ENCODE measurements at places on chromosomes 5 and 9.
A peak's percentile ranks its signal among the peaks of the same experiment; 100 is the strongest.

DNA sequence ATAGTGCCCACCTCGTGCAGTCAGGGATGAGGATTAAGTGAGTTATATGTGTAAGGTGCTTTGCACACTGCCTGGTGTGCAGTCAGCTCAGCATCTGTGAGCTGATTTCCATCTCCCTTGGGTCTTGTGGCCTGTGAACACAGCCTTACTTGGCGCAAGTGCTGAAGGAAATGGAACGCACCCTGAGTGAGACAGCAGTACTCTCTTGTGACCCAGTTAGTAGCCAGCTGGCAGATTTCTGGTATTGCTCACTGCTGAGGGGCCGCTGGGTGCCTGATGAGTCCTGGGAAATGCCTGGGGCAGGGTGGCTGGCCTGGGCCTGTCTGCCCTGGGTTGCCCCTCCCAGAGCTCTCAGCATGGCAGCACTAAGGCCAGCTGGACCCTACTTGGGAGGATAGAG is 90.9 kb upstream of the BOD1 start:
- no peak for DNase-seq

DNA sequence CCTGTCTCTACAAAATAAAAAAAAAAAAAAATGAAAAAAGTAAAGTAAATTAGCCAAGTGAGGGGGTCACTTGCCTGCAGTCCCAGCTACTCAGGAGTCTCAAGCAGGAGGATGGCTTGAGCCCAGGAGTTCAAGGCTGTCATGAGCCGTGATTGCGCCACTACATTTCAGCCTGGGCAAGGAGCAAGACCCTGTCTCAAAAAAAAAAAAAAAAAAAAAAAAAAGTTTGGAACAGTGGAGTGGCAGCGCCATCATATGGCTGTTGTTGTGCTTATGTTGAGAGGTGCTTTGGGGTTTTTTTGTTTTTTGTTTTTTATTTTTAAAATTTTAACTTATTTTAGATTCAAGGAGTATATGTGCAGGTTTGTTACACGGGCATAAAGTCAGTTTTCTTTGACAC is 3.6 kb downstream of the BRIX1 start:
- DNase-seq, result no peak

DNA sequence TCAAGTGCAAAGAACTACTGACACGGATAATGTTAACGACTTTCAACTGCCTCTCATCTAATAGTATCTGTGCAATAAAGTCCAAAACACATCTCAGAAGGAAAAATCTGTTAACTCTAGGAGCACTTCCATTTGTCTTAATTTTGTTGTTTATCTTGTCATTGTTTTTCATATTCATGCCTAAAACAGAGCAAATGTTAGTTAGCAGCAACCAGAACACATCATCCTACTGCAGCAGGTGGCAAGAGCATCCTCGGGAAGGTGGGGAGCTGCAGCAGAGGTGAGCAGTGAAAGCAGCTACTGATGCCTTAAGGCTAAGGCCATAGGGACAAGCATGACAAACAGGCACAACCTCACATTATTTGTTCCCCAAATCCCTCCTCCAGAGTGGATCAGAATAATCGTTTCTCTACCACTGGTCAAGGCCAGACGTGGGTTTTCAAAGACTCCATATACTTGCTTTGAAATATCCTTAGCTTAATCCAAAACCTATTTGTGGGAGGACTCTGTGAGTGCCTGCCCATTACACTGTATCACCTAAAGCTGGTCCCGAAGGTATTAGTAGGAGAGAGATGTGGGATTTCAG is 1.0 kb downstream of the HMGCS1 start:
- DNase-seq, result no peak

- peak; percentile 76 for DNase-seq
These were observed 203.0 kb upstream of the TUT7 start for GRCh38 chr9:86557063-86557766.

DNA sequence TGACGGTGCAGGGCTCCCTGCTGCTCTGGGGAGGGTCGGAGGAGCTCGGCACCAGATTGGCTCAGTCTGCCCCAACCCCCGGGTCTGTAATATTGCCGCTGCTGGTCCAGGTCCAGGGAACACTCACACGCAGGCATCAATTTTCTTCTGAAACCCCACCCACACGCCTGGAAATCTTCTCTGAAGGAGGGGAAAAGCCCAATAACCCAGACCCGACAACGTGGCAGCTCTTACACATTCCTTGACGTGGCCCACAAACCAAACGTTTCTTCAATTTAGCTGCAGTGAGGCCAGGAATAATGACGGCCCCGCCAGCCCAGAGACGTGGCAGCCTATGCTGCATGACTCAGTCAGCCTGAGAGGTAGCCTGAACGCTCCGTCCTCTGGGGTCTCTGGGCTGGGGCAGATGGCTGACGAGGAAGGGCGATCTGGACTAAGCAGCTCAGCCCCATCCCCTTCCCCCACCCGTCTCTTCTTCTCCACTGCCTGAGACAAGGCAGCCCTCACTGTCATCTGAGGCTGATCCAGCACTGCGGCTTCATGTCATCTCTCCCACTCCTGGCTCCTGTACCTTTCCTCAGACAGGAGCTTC is 9.9 kb upstream of the SPARC start:
- peak; percentile 73 for DNase-seq

DNA sequence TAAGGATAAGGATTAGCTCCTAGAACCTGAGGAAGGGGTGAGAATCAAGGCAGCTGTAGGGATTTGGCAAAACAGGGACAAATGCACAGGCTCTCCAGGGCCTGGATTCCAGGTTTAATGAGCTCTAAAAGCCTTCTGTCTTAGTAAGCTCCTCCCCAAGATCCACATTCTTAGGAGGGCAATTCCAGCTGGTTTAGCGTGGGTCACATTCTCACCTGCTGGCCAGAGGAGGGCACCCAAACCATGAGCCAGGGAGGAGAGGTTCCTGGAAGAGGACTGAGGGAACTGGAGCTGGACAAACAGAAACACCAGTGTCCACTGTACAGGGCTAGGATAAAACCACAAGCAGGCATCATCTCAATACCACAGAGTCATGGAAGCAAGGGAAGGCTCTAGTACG is 480.0 kb downstream of the CCDC171 start:
- DNase-seq, result peak; percentile 63

DNA sequence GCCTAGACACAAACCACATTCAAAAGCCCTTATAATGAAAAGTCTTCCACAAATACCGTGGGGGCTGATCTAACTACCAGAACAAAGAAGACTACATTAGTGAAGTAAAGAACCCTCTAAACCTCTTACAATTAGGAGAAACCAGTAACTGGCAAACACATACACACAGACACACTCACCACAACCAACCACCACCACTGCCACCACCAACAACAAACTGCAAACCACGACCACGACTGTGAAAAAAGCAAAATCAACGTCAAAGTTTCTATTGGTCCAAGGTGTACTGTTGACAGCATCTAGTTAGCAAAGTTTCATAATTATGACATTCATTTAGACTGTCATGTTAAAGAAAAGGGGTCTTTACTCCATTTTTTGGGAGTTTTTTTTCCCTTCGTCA is 2.7 kb downstream of the CDO1 start:
- no peak for DNase-seq

DNA sequence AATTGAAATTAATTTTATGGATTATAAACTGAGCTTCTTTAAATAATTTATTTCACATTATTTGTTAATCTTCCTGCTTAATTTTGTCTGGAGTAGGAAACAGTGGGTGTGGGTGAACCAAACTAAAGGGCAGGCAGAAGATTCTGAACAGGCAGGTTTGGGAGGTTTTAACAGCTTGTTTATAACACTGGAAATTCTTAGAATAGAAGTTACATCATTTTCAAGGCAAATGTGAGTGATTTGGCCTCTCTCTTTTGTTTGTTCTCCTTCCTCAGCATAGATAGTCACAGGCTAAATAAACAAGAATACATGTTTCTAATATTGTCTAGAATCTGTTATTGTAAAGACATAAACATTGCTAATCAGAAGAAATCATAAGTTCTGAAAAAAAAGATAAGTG is 970.9 kb upstream of the NUDT12 start:
- no peak for DNase-seq

DNA sequence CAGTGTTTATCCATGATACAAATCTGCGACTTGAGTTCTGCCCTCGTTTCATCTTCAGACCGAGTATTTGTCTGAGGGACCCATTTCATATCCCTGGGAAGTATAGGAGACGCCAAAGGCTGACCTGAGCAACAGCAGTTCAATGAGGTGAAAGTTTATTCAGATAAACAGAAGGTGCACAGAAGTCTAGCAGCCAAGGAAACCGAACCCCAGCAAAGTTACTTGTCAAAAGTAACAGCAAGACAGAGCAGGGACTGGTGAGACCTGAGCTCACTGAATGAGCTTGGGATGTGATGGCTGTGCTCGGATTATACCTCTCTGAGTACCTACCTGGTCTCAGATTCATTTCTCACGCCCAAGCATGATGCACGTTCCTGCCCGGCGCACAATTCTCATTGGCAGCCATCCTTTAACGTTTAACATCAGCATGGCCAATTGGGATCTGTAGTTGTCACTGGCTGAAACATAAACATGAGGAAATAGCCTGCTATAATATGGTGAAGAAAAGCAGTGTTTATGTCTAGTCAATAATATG is 599 bp downstream of the LYRM7 start:
- DNase-seq, result peak; percentile 22

DNA sequence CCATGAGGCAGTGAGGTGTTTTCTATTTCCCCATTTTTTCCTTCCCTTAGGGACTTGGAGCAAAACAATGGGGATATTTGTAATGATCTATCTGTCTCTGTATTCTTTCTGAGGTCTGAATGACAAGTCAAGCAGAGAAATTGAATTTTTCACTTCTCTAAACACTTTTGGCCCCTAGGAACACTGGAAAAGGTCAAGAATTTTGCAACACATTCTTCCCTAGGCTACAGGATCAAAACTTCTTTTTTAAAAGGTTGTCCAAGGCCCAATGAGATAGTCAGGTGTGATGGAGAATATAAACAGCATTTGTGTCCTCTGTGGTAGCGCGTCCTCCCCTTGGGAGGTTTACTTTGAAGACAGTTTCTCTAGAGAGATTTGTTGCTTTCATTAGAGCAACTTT is 620.5 kb downstream of the TLR4 start:
- no peak for DNase-seq

- no peak for DNase-seq
These were observed 47.8 kb downstream of the NR6A1 start for GRCh38 chr9:124723352-124723751.

- no peak for DNase-seq
These were observed 1.7 kb upstream of the ARID3C start for GRCh38 chr9:34630402-34631154.

DNA sequence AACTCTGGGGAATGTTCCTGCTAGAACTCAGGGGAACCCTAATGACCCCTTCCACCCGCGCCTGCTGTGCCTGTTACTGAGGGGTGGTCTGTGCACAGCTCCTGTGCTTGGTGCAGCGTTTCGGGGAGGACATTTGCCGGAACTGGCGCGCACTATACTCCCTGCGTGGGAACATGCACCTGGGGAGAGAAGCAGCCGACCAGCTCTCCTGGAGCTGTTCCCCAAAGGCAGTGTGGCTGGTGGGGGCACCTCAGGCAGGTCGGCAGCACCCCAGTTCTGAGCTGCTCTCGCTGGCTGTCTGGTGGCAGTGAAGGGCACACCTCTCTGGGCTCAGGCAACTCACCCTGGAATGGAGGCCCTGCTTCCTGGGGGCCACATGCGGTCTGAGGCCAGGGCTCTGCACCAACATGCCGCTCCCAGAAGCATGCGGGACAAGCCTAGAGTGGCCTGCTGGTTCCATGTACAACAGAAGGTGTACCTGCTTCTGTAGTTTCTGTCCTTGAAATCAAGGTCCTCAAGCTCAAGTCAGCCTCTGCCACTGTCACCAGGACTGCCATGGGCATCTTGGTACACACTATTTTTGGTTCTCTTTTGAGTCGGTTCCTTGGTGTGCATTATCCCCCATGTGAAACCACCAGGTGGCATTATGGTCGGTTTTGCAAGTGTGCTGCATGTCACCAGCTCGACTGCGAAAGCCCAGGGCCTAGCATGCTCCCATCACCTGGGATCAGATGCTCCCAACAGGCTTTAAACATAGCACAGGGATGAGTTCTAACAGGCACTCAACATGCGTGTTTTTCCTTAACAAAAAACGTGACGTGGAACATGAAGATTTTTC is 7.8 kb upstream of the MRNIP start:
- no peak for DNase-seq

DNA sequence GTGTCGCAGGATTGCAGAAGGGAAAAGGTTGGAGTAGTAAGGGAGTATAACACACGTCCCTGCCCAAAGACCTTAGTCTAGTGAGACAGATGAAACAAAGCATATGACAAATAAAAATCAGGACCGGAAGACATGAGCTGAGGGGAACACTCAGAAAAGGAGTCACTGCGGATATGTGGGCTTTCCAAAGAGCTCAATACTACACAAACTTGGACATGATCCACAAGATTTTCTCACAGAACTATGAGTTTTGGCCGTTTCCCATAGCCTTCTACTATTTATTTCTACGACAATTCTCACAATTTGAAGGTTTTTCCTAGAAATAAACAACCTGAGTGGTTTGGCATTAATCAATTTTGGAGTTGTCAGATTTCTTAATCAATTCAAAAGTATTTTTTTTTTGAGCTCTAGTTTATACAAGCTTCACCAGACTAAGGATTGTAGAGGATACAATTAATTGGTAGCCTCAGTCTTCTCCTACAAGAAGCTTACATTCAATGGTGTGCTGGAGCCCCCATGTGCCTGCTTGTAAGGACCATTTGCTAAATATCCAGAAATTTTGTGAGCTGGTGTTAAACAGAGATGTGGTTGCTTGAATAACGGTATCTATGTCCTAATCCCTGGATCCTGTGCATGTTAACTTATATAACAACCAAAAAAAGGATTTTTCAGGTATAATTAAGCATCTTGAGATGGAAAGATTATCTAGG is 91.4 kb downstream of the ADAMTS12 start:
- DNase-seq, result no peak

DNA sequence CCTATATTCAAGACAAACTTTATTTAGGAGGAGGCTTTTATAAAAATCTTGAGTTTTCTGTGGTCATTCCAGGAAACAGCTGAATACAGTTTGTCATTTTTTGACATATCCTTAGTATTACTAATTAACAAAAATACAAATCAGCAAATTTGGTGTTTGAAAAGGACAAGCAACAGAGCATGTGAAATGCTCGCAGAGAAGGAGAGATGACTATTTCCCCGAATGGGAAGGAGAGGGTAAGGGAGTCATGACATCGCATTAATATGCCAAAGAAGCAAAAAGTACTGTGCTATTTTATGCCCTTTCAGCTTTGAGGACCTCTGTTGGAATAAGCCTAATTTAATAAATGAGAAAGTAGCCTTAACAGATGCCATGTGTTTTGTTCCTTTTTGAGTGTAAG is 1.8 kb downstream of the SMIM15 start:
- no peak for DNase-seq

DNA sequence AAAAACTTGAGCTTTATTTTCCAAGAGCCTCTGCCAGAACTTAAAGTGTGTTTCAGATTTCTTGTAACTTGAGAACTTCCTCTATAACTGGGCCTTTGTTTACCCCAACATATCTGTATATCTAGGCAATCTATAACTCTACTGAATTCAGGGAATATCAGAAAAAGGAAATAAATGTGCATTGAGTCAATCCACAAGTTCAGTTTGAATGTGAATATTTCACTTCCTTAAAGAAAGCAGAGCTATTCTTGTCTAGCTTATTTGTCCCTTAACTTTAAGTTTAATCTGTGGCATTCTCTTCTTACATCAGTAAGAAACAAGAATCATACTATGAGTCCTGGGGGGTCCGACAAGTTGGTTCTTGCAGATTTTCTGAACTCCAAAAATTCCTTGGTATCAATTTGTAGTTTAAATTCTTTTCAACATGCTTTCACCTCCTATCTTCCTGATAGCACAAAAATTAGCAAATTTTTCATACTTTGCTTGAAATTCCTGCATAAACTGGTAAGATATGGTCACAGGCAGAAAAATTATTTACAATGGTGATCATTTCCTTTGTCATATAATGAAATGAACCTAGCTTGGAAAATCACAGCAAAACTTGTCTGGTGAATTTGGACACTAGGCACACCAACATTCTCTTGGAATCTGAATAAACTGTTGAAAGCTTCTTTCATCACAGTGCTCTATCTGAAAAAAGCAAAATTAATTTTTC is 19.8 kb upstream of the ITGA1 start:
- DNase-seq, result no peak

All from SJCRH30 (cell line).